Head of caudate nucleus (tissue), 42 donors: ENCODE measurements at places on chromosomes 1 and 21.

GRCh38 chr1:10979483-10979920 lies 33.0 kb upstream of the TARDBP start:
- peak; percentile 70 for DNase-seq

DNA sequence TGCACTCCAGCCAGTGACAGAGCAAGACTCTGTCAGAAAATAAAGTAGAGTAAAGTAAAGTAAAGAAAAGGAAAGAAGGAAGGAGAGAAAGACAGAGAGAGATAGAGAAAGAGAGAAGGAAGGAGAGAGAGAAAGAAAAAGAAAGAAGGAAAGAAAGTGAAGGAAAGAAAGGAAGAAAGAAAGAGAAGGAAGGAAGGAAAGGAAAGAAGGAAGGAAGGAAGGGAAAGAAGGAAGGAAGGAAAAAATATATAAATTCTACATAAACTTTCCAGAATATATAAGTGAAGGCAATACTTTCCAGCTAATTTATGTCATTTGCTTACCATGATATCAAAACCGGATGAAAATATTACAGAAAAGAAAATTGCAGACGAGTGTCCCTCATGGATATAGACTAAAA lies 71.7 kb upstream of the GPR52 start:
- DNase-seq = no peak

DNA sequence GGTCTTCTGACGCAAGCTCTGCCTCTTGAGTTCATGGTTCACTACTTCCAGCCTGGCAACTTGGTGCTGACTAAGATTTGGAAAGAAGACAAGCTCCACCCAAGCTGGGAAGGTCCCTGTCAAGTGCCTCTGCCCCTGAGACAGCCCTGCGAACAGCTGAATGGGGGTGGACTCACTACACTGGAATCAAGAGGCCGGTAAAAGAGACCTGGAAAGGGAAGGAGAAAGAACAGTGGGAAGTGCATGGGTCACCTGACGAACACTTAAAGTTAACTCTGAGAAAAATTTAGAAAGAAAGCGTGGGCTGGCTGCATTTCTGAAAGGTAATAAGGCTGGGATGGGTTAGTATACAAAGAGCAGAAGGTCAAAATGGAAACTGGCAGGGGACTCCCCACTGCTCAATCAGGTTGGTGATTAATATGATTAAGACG lies 26.1 kb upstream of the ZNF496 start:
- DNase-seq = no peak

DNA sequence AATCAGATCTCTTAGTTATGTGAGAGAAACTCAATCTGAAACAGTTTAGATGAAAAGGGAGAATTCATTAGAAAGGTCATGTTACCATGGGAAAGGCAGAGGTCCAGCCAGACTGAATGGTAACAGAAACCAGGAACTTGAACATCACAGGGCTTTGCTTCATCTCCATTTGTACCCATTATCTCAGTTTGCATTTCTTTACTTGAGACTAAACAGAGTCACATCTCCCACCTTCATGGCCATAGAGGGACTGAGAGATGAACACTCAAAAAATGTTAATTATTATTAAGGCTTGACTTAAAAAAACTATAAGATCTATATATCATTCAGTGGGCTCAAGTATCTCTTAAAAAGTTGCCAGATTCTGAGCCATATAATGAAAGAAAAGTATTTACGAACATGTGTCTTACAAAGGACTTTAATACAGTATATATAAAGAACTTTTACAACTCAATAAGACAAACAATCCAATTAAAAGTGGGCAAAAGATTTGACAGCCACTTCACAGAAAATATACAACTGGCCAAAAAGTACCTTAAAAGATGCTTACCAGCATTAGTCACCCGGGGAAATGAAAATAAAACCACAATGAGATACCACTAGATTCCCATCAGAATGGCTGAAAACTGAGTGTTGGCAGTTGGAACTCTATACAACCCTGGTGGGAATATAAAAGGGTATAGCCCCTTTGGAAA lies 13.2 kb downstream of the KYAT3 start:
- DNase-seq = no peak

GRCh38 chr1:115476616-115477015 lies 138.6 kb upstream of the NGF start:
- no peak for DNase-seq

DNA sequence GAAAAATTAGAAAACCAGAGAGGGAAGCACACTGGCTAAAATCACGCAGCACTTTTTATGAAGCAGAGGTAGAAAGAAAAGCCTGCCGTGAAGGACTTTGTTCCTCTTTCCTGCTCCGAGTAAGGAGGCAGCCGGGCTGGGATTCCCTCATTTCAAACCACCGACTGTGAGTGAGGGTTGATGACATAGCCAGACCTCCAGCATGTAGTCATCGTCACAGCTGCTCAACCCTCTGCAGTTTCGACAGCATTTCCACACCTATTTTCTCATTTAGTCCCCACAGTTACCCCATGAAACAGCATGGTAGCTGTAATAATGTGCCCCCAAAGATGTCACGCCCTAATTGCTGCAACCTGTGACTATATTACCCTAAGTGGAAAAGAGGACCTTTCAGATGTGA lies 35.3 kb downstream of the FCRL5 start:
- no peak for DNase-seq

DNA sequence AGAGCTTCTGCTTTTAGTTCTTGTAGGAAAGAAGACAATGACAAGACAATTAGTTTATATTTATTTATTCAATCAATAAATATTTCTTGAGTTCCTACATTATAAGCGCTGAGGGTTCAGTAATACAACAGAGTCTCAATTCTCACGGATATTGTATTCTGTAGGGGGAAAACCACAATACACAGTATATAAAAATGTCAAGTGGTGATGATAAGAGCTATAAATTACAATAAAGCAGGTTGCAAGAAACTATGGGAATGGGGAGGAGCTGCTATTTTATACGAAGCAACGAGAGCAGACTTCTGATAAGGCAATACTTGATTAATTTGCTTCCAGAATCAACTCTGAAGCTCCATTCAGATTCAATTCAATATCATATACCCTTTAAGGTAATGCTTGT lies 10.6 kb upstream of the XCL1 start:
- DNase-seq = no peak

DNA sequence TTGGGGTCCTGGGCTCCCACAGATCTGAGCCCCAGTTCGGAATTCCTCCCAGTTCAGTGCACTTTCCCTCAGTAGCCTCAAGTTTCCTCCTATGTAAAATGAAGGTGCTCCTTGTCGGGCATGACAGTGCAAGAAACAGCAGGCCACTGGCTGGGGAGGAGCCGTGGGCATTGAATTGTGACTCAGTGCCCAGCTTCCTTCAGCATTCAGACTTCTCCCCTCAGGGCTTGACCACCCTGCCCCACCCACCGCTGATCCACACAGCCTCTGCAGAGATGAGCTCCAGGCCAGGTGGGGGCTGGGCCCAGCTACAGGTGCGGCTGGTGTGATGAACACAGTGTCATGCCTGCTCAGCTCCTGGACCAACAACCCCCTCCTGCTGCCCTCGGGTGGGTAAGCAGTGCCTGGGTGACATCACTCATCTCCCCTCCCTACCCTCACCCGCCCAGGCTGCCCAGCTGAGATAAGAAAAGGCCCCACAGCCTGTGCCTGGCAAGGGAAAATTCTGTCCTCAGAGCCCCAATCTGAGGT lies 4.9 kb downstream of the MOB3C start:
- DNase-seq = no peak

DNA sequence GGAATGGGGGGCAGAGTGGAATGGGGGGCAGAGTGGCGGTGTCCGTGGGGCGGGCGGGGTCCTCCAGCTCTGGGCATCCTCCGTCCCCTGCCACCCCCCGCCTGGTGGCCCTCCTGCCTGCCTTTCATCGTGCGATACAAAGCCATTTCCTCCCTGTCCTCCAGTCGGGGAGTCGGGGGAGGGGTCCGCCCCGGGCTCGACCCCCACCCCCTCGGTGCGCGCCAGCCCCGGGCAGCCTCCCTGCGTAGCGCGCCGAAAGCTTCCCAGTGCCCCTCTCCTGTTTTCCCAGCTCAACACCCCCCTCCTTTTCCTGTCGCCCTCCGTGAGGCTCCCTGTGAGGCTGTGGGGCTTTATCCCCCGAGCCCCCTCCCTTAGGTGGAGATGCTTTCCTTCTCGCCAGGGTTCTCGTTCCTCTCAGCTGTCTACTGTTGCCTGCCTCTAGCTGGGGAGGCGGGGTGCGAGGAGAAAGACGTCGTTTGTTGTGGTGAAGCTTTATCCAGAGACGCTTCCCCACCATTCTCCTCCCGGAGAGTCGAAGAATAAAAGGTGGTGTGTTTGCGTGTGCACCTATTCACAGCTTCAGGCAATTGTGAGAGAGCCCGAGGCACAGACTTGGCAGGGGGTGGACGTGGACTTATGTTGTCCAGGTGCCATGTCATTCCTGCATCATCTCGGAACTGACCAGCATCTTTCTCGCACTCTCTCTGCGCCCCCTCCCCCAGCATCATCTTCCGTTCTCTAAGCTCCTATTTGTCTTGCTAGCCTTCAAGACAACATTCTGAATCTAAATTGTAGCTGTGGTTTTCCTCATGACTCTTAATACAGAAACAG lies 848 bp downstream of the DNM3 start:
- DNase-seq = peak; percentile 35

- DNase-seq = no peak
These were observed 43.6 kb upstream of the ETV3 start for GRCh38 chr1:157181790-157182189.

DNA sequence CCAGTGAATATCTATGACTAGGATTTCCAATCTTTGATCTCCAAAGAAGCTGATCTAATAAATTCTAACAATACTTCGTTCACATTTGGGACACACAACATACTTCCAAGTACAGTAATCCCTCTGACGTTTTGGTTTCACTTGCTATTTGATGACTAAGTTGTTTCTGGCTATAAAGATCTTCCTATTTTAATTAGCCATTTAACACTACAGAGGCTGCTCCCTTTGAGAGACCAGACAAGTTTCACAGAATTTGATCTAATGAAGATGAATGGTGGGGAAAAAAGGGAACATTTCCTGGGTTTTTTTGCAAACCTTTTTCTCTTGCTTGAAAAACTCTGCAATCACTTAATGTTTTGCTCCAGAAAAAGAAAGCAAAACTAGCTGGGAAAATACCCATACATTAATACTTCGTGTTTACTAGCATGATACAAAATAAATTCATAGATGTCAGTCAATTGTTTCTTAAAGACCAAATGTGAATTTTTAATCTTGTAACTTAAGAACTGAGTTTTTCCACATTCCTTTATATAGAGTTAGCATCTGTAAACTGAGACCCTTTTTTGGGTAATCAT lies 28.0 kb upstream of the GLIS1 start:
- no peak for DNase-seq

DNA sequence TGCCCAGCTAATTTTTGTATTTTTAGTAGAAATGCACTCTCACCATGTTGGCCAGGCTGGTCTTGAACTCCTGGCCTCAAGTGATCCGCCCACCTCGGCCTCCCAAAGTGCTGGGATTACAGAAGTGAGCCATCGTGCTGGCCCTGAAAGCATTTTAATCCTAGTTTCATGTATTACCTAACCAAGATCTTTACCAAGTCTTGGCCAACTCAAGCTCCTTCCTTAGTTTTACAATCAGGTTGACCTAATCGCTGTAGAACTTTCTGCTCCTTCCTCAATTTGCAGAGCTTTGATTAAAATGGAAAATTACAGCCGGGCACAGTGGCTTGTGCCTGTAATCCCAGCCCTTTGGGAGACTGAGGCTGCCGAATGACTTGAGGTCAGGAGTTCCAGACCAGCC lies 3.2 kb upstream of the TMEM63A start:
- no peak for DNase-seq

DNA sequence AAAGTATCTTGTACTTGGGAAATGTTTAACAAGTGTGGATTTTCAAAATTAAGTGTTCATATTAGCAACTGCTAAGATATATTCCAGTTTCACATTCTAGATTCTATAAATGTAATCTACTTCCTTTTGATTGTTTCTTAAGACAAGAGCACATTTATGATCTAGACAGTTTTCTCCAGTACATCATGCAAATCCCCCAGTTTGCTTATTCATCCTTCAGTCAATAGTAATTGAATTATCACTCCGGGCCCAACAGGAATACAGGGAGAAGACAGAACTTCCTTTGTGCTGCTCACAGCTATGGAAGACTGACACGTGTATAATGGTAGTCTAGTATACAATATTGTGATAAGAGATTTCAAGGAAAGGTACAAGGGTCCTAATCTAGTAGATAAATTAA lies 14.5 kb downstream of the PLA2G4A start:
- DNase-seq = no peak

DNA sequence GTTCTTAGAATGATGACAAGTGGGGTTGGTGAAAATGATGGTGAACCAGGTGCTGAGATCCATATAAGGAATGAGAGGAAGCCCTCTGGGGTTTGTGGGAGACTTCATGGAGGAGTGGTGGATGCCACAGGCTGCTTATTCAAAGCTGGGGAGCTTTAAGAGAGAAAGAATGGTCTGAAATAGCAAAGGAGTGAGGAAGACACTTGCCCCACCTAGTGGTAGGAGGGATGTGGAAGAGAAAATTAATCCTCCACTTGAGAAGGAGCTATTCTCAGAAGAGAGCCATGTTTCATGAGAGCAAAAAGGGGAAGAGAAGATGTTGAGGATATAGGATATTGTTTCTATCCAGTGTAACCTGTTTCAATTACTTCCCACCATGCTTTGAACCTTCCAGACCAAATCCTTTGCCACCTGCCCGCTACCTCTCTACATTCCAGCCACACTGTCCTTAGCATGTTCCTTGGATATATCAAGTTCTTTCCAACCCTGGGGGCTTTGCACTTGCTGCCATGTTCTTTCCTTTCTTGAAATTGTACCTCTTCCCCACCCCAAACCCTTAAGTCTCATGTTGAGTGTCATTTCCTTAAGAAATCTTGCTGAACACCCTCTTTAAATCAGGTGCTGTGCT lies 19.6 kb upstream of the ZNF648 start:
- DNase-seq = peak; percentile 27

GRCh38 chr1:151472856-151473731 lies 13.8 kb upstream of the POGZ start:
- DNase-seq = peak; percentile 43
